Muscle of arm (tissue), 14 donors: ENCODE measurements at places on chromosomes 3 and 15.

- DNase-seq, result no peak
These were observed 3.6 kb downstream of the CXCR6 start for GRCh38 chr3:45946875-45947274.

DNA sequence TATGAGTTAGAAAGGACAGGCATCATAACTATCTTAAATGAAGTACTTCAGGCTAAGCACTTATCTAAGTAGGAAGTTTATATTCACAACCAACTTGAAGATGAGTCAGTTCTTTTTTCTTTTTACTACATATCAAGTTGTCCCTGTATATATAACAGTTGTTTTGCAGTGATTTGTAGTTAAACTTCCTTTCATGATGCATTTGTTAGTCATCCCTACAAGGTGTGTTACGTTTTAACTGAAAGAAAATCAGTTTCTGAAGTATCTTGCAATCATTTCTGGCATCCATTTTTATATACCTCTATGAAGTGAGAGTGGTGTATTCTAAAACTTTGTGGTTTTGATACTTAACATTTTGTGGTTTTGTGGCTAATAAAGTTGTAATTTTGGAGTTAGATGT is 46.1 kb downstream of the ZFAND6 start:
- no peak for DNase-seq

GRCh38 chr3:60456180-60456579 is 795.1 kb downstream of the FHIT start:
- DNase-seq, result no peak

GRCh38 chr3:18765662-18766061 is 340.5 kb upstream of the SATB1 start:
- no peak for DNase-seq

DNA sequence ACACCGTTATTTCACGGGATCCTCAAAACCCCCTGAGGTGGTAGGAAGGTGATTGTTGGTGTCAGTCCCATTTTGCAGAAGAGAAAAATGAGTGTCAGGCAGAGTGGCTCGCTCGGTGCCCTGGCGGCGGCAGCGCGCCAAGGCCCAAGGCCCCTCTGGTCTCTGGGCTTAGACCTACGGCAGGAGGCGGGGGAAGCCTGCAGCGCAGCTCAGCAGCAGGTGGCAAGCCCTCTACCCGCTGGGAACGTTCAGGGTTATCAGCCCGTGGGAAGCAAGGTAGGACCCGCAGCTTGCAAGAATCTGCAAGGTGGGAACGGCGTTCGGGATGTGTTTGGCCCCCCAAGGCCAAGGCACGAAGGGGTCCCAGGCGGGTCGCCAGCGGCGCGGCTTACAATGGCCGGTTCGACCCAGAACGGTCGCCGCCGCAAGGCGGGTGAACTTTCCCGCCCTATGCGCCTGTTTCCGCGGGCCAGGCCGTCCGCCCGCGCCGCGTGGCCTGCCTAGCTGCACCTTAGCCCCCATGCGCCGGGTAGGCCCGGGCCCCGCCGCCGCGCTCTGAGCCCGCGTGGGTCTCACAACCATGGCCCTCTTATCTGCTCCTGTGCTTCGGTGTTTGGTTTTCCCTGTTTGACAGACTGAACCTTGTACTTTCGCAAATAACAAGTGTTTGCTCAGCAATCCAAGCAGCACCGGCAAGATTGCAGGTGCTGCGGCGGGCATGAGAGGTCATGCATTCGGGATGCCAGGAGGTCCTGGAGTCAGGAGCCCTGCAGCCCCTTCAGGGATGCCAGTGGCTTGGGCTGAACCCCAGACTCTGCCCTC is 39.7 kb downstream of the CCNL1 start:
- no peak for DNase-seq

- DNase-seq, result no peak
These were observed 63.3 kb downstream of the IQSEC1 start for GRCh38 chr3:13009946-13010315.

DNA sequence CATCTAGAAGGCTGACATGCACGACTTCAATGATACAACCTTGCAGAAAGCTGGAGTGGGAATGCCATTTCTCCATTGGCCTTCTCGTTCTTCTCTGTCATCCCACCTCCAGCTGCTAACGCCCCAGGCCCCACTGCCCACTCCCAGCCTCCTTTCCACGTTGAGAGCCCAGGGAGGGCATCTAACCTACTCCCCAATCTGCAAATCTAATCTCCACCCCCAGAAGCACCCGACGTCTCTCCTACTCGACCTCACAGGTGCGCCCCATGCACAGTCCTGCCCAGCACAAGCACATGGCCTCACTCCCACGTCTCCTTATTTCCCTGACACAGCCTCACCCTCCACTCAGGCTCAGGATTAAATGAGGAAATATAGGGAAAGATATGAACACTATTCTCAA is 33.4 kb downstream of the IL12A start:
- DNase-seq, result no peak

DNA sequence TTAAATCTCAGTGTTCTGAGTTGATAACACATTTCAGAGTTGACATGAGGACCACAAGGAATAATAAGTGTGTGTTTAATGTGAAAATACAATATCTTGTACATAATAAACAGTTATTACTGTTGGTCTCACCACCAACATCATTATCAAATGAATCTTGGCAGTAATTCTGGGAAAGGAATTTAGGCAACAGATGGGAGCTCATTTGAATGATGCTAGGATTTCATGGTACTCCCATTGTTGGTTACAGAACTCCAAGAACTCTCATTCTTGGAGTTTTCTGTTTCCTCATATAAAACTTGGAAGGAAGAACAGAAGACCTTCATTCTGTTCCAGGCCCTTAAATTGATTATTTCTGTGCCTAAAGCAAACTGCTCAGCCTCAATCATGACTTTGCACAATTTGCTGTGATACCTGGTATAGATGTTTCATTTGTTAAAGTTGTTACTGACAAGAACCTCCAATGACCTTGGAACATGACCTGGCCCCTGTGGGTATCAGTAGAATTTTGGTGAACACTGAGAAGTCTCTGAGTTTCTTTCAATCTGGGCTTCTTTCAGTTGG is 385.8 kb downstream of the LPP start:
- no peak for DNase-seq

- no peak for DNase-seq
These were observed 770.3 kb downstream of the PDCD6IP start for GRCh38 chr3:34568766-34569165.

DNA sequence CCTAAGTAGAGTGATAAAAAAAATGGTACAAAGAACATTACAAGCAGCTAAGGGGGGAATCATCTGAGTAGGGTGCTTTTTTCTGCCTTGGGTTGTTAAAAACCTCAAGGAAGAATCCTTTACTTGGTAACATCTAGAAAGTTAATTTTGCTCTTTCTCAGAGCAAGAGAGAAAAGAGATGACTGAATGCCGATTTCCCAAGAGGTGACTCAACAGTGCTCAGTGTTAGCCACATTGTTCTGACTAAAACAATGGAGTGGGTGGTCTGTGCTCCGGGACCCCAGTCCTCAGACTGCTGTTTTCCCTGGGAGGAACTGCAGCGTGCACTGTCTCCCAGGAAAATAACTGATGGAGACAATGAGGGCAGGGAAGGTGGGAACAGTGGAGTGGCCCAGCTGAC is 41.1 kb upstream of the RASGRP1 start:
- no peak for DNase-seq

DNA sequence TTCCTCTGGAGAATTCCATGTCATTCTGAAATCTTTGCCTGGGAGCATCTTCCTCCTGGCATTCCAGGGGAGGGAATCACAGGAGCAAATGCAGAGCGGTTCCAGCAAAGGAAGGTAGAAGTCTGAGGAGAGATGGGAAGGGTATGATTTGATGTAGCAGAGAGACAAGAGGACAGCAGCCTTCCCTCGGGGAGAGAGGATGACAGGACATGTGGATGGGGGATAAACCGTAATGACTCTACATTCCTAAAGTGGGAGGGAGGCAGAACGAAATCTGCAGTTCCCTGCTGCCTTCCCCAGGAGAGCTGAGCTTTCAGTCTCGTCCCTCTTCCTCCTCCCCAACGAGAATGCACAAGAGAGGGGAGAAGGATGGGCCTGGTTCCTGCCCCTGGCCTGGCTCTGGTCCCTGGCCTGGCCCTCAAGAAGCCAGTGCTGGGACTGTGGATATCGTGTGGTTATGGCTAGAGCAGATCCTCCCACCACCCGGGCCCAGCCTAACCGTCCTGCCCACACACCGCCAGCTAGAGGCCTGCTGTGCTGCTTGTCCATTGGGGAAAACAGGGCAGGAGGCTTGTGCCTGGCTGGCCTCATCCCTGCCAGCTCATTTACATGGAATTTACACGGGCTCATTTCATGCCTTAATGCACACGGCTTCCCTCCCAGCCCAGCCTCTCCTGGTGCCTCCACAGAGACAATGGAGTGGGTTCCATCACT is 26.6 kb downstream of the SEMA7A start:
- no peak for DNase-seq

GRCh38 chr3:127208483-127209100 is 15.7 kb downstream of the PRR23E start:
- DNase-seq, result no peak

DNA sequence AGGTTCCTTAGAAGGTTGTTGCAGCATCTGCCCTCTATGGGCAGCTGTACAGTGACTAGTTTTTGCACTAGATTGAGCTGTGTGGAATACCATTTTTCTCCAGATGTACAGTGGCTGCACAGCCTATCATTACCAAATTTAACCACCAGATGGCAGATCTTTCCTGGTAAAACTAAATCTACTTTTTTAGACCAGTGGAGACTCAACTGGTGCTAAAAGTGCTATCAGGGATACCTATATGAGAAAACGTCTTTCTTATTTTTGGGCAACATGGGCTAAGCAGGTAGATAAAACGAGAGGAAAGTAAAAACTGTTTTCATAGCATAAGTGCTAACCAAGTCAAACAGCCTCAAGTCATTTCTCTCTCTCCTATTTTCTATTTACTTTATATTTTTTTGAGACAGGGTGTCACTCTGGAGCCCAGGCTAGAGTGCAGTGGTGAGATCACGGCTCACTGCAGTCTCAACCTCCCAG is 21.2 kb downstream of the IGSF10 start:
- peak; percentile 76 for DNase-seq

DNA sequence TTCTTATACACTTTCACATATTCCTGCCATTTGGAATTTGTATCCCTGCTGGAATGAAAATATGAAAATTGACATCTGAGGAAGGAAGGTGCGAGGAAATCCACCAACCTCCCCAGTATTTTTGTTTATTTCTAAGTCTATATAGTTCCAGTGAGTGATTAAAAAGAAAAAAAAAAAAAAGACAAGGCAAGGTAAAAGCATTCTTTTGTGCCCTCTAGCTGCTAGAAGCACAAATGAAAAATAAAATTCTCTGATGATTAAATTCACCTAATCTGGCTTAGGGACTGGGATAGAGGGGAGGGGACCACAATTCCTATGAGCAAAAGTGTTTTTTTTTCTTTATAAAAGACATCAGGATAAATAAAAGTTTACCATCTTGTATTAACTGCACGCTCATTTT is 370.9 kb downstream of the NR2F2 start:
- no peak for DNase-seq

DNA sequence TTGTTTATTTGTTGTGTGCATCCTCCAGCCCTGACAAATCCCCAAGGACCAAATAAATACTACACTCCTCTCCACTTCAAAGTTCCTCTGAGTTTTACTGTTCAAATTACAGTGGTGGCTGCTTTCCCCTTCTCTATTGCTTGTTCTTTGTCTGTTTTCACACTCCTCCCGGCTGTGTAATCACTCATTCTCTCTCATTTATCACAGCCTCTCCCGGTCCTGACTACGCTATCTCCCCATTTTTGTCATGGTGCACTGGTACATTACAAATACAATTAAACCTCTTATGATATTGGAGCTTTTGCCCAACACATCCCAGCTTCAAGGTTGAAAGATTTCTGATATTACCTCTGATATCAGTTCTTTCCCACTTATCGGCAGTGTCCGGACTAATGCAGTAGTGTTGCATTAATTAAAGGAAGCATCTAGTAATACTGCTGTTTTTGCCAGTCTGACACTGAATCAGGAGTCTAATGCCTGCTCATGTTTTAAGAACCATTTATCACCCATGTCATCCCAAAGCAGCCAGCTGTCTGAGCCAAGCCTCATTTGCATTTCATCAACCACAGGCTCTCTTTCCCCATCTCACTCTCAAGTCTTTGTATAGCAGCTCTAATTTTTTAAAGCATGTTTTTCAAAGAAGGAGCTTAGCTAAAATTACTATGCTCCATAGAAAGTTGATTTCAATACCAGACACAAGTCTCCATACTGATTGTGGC is 740.5 kb downstream of the ROBO2 start:
- no peak for DNase-seq

GRCh38 chr3:64059484-64060175 is 36.3 kb upstream of the PSMD6 start:
- no peak for DNase-seq

- DNase-seq, result no peak
These were observed 67.8 kb downstream of the RGMA start for GRCh38 chr15:93020976-93021772.

GRCh38 chr15:49492830-49493229 is 69.8 kb downstream of the FGF7 start:
- no peak for DNase-seq

- peak; percentile 94 for DNase-seq
These were observed at the start of gene ARMC8 for GRCh38 chr3:138187296-138188012. Gene ARMC8 (plus strand): TSS chr3:138187301. CDS start chr3:138187555, 254 bp downstream.

- DNase-seq, result no peak
These were observed 222.3 kb downstream of the MEIS2 start for GRCh38 chr15:36877796-36878683.

DNA sequence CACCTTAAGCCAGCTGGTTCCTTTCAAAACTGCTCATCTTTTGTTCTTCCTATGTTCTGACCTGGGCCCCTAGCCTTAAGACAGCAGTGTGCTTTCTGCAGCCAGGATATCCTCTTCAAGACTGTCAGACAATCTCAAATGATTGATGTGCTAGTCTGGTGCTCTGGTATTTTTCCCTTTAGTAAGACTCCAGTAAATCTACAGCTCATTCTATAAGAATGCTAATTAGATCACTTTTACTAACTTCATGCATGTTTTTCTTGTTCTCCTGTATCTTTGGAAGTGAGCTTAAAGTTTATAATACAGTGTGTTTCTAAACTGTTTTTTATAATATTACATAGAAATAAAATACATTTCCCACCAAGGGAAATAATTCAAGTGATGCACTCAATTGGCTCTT is 220.9 kb upstream of the NANOGP8 start:
- peak; percentile 77 for DNase-seq

DNA sequence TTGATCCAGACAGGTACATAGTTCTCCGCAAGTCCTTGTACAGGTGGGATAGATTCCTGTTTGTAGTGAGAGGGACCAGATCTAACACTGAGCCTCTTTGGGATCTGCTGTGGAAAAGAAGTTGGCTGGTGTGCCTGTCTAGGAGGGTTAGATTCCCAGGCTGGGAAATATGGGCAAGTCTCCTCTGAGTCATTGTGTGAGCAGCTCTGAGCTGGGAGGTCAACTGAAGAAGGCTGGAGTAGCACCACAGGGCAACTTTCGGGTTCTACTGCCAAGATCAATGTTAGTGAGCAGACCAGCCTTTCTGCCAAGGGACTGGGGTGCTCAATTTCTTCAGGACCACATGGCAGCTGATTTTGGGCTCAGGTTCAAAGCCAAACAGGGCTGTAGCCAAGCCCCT is 33.4 kb downstream of the CLDN1 start:
- no peak for DNase-seq

- DNase-seq, result no peak
These were observed 101.0 kb upstream of the IGSF10 start for GRCh38 chr3:151561878-151562277.

GRCh38 chr3:79491029-79491641 is 276.7 kb downstream of the ROBO1 start:
- DNase-seq, result peak; percentile 42

GRCh38 chr15:63244976-63245645 is 32.3 kb upstream of the APH1B start:
- no peak for DNase-seq
